ENCODE measurements at places on chromosomes 2 and 18.
A peak's percentile ranks its signal among the peaks of the same experiment; 100 is the strongest.

GRCh38 chr2:233116946-233117345 is 56.8 kb downstream of the INPP5D start:
- no peak for DNase-seq

DNA sequence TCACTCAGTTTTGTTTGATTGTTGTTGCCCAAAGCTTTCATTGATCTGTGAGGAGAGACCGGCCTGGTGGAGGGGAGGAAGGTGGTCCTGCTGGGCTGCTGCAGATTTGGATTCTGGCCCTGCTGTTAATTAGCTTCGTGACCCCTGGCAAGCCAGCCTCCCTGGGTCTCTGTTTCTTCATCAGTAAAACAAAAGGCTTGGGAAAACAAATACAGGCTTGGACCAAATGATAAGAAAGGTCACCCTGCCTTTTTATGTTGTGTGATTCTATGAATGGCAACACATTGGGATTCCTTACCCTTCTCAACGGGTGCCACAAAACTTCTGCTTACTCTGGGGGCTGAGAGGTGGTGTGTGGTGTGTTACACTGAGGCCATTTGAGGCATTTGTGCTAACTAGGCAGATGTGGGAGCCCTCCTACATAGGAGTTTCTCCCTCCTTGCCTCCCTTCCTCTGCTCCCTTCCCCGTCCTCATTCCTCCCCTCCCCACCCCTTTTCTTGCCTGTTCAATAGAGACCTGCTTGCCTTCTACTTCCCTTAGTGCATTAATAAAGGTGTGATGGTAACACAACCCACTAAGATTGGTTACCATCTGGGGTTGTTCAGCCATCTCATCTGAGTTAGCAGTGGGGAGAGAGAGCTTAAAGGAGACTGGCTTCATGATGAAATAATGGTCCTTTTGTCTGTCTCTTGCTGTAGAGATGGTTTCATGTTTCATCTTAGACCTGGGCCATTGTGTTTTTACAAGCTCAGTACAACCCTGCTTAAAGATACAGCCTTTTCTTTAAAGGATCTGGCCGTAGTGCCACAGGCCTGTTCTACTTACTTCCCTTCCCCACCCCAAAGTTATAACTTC is 96.2 kb downstream of the TANC1 start:
- no peak for DNase-seq

DNA sequence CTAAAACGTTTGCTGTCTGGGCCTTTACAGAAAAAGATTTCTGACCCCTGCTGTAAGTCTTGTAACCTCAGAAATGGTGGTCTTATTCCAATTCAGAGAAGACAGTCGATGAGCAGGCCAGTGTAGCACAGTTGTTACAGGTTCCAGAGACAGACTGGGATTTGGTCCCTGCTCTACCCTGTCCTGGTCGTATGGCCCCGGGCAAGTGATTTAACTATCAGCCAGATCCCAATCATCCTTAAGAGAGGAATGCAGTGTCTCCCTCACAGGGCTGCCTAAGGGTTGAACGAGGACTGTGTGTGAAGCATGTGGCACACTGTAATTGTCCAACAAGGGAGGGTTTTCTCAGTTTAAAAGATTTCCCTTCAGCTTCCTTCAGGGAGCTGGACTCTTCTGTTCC is 47.2 kb downstream of the HK2 start:
- DNase-seq, result no peak

DNA sequence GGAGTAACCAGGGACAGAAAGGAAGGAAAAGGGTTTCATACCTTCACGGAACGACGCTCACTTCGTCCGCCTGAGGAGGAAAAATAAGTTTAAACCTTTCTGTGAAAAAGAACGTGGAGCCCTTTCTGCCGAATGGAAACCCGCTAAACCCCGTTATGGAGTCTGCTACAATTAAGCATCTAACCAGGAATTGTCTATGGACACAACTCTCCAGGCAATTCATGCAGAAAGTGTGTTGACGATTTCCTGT is 528 bp upstream of the PPP4R3B start:
- DNase-seq, result no peak

GRCh38 chr2:31379747-31380146 is 34.8 kb downstream of the XDH start:
- DNase-seq, result no peak

DNA sequence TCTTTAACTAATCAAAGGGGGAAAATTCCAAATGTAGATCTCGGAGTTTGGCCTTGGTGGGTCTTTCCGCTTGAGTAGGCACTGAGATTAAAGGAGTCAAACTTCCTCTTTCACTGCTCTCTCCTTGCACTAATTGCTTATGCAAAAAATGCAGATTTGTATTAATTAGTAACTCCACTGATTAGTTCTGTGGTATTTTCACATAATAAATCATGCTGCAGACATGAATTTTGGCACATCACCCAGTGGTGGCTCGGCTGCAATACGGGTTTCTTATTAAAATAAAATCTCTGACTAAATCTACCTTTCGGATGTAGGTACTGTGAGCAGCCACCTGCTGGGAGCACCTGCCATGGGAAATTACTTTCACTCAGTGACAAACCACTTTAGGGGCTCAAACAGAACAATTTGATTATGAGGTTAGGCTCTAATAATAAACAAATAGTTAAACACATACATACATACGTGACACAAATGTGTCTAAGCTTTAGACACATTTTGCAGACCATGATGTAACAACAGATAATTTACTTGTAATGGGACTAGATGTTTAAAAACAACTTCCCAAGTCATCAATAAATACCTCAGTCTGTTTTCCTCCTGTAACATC is 6.4 kb upstream of the NEUROD1 start:
- no peak for DNase-seq

DNA sequence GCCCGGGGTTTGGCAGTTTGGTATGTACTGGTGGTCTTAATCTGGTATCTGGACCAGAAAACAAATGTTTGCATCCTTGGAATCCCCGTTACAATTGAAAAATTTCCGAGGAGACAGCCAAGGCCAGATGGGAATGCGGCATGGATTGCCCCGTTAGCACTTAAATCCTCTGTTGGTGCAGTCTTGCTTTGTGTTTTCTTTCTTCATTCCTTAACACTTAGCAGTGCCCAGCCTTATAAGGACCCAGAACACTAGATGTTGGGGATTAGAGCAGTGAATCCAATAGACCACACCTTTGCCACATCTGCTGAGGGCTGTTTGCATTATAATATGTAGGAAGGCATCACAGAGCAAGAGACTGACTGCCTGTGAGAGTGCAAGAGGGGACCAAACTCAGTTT is 12.8 kb upstream of the ZNF532 start:
- no peak for DNase-seq

DNA sequence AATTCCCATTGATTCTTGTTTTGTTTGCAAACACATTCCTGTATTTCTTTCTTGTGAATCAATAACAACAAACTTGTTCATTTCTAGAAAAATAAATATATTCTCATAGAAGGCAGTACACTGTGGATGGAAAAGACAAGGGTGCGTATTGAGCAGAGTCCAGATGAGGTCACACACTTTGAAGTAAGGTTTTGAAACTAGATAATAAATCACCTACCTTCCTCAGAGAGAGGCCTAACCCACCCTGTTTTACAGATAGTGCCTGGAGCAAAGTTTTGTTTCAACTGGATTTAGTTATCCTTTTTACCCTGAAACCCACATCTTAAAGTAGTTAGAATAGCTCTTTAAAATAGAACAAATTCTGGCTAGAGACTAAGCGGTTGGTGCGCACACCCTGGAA is 137.1 kb upstream of the PIEZO2 start:
- no peak for DNase-seq

DNA sequence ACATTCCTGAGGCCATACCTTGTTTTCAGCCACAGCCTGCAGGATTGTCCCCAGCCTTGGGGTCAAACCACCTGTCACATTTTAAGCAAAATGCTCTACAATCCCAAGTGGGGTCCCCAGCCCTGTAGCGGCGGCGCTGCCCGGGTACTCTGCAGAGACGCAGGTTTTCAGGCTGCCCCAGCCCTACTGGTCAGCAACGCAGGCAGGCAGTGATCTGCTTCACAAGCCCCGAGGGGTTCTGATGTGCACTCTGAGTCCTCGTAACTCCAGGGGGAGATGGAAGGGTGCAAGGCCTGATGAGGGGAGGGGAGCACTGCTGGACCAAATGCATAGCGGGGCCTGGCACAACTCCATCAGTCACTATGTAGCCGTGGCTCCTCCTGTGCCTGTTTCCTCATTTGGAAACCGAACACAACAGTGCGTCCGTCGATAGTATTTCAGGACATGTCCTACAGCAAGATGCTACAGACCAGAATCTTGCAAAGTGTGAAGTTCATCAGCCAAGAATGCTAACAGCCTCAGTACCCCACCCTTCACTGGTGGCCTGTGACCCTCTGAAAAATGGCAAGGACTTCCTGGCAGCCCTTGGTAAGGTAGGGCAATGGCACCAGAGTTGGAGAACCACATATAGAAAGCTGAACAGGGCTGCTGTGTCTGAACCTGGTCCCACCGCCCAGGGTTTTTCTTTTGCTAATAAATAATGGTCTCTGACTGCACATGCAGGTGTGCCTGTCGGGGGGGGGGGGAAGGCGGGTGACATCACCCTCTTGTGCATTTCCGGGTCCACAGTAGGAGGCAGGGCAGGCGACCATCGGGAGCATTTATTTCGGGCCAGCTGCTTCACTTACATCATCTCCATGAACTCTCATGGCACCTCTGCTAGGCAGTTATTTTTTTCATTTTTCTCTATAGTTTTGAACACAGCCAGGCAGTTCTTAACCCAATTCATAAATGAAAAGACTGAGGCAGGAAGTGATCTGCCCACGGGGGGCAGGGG is 50.6 kb upstream of the TFCP2L1 start:
- DNase-seq, result no peak

DNA sequence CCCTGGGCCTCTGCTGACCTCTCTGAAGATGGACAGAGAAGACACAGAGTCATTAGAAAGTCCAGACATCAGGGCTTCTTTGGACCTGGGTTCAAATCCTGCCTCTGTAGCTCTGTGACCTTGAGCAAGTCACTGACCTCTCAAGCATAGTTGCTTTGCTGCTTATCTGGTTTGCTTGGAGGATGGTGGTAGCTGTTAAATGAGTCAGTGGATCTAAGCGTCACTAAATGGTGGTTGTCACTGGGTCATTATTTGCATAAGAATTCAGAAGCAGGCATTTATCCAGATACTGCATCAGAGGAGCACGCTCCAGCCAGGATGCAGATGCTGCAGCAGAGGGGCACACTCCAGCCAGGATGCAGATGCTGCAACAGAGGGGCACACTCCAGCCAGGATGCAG is 229.2 kb downstream of the GLI2 start:
- no peak for DNase-seq

- DNase-seq, result no peak
Observed at GRCh38 chr2:182952741-182953450, 85.4 kb downstream of the NCKAP1 start.

DNA sequence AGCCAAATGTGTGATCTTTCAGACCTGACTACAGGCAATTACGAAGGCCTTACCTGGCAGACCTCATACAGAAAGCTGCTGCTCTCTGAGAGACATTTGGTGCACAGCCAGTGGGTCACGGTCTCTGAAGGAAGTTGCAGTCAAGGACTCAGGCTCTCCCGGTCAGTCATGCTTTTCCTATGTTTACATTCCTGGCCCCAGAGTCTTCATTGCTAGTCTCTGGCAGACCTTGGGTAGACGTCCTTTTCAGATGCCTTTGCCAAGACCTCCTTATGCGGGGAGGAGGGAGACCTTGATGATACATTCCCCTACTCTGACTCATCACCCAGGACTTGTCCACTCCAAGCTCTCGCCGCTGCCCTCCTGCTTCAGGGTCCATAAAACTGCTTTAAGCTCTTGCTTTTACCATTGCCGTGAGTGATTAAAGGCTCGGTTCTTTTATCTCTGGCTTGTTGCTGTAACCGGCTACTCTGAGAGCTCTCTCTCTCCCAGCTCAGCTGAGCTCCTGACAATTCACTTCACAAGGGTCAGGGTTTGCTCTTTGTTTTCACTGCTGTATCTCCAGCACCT is 62.0 kb upstream of the SLC35F5 start:
- no peak for DNase-seq

DNA sequence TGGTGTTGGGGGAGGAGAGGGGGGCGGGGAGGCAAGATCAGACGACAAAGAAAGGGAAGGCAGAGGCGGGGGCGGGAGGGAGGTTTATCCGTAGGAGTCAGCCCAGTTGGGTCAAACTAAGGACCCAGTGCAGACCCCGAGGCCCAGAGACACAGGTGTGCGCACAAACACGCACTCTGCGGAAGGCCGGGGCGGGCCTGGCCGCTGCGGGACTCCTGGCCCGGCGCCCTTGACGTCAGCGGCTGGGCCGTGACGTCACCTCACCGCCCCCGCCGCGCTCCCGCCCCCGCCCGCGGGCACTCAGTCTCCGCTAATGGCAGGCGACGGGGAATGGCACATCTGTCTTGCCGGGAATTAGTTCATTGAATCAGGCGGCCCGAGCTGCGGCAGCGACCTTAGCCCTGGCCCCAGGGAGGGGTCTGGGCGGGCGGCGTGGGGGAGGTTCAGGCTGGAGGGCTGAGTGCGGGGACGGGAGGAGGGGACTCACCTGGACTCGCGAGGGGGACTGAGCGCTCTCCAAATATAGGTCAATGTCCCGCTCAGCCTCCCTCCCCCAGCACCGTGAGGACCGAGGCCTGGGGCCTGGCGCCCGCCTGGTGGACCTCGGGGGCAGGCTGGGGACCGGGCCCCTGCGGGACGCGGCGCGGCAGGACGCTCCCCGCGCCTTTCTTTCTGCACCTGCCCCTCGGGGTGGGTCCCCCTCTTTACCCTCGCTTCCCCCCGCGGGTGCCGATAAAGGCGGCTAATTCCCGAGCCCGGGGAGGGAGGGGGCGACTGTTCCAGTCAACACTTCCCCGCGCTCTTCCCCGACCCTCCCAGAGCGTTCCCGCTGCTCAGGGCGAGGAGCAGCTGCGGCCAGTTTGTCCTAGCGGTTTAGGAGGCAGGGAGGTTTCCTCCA is 15.5 kb upstream of the ECEL1 start:
- DNase-seq, result peak; percentile 41

DNA sequence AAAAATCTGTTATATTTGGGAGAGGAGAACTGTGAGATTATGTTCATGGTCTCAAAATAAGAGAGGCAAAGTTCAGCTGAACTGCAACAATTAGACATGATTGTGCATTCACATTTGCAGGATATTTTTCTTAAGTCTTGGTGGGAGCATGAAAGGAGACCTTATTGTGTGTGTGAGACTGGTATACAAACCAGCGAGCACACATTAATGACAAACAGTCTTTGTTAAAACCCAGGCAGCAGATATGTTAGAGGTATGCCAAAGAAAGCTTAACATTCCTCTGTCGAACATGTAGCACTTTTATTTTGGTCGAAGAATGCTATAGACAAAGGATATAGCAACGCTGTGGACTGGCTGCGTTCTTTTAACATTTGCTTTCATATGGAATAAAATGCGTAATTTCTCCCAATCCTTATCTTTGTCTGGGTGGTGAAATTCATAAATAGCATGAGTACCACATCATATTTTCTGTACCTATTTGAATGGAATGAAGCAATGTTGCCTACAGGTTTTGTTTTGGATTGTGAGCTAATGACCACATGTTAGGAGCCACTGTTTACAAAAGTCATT is 88.4 kb downstream of the ICOS start:
- DNase-seq, result no peak
